ENCODE measurements at places on chromosomes 7 and 10.

- DNase-seq = no peak
Observed at GRCh38 chr7:104288137-104288536, 40.3 kb upstream of the LHFPL3 start.

DNA sequence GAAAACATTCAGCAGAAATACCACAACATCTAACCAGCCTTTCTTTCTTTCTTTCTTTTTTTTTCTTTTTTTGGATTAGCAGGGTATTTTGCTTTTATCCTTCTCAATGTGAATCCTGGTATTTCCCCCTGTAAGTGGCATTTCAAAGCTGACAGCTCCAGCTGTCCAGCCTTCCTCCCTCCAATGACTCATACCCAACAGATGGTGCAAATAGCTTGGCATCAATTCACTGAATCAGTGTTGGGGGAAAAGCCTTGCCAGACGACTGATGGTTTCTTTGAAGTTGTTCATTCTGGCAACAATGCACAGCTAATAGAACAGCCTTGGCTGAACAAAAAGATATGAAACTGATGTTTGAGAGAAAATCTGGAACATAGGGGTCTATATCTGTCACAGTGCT is 316.8 kb upstream of the STEAP1 start:
- DNase-seq = no peak

DNA sequence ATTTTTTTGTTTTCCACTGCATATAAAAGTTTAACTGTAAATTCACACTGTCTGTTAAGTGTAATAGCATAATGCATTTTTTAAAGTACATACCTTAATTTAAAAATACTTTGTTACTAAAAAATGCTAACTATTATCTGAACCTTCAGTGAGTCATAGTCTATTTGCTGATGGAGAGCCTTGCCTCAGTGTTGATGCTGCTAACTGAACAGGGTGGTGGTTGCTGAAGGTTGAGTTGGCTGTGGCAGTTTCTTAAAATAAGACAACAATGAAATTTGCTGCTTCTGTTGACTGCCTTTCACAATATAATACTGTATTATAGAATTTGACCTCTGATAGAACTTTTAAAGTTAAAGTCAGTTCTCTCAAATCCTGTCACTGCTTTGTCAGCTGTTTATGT is 72.3 kb upstream of the GATAD1 start:
- DNase-seq = no peak

DNA sequence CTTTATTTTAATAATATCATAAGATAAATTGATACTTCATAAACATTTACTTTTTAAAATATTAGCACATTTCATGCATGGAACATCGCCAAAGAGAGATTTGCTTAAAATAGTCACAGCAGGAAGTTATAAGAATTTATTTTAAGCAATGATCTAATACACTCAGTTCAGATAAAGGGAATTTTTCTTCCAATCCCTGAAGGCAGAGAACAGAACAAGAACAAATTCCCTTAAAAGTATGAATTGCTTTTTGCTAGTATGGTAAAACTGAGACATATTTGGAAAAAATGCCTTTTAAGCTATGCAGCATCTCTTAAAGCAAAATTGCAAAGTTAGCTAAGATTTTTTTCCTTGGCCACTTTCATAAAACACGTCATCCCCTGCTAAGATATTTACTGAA is 91.0 kb downstream of the SEMA3D start:
- no peak for DNase-seq

GRCh38 chr7:115340828-115341227 is 418.9 kb downstream of the MDFIC start:
- no peak for DNase-seq

- no peak for DNase-seq
Observed at GRCh38 chr7:142438923-142439515, 181.2 kb upstream of the PRSS58 start.

GRCh38 chr10:58930500-58930899 is 245.9 kb upstream of the PHYHIPL start:
- no peak for DNase-seq

GRCh38 chr10:61608255-61609033 is 54.3 kb upstream of the CABCOCO1 start:
- DNase-seq = no peak

- no peak for DNase-seq
Observed at GRCh38 chr10:127133672-127134500, 62.5 kb downstream of the INSYN2A start.

DNA sequence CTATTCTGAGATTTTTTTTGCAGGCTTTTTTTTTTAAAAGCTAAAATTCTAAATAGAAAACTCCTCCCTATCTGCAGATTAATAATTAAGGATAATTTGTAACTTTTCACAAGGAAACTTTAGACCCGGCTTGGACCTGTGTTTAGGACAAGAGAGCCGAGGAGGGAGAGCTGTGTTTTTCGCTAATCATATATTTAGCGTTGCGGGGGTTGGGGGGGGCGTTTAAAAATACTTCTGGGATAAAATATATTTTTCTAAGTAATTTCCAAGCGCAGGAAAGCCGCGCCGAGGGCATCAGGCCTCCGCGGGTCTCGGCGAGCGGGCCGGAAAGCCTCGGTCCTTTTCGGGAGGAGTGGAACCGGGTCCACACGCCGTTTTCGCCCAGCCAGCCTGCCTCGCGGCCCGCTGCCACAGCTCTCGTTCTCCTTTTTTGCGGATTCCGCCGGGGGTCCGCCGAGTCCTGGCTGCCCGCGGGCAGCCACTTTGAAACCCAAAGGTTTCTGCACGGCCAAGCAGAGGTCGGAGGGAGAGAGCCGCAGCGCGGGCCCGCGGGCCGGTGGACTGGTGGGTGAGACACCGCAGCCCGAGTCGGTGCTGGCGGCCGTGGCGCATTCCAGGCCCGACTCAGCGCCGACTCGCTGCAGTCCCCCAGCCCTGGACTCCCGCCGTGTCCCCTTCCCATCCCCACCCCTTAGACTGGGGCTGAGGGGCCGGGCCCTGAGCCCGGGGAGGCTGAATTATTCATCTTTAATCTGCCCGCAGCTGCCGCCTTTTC is 2.3 kb downstream of the PAX2 start:
- DNase-seq = no peak

- DNase-seq = no peak
Observed at GRCh38 chr7:123616223-123616622, 14.6 kb downstream of the ASB15 start.

DNA sequence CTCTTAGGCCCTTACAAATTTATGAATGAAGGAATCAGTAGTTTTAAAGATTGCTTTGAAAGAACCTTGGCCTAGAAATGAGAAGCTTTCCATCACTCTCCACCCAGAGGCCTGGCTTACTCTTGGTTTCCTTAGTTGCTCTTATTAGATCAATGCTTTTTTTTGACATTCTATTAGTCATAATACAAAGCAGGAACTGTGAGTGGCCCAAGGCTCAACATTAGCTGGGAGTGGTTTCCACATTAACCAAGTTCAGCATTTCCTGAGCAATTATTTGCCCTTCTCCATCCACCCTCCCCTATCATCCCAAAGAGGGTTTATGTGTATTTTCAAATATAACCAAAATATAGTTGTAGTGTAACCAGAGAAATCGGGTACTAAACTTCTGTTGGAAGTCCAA is 103.4 kb upstream of the FAM204A start:
- DNase-seq = no peak

DNA sequence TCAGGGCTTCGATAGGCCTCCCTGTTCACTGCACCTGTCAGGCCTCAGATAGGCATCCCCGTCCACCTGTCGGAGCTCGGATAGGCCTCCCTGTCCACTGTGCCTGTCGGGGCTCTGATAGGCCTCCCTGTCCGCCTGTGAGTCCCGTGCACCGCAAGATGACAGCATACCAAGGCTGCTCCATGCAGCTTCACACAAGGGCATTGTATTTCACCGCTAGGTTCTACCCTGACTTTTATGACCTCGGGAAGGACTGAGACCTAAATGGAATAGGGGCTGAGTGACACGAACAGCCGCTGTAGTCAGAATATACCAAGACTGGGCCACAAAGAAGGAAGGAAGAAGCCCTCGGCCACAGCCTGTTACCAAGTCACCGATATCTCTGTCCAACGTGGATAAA is 271.2 kb downstream of the DIP2C start:
- DNase-seq = no peak

DNA sequence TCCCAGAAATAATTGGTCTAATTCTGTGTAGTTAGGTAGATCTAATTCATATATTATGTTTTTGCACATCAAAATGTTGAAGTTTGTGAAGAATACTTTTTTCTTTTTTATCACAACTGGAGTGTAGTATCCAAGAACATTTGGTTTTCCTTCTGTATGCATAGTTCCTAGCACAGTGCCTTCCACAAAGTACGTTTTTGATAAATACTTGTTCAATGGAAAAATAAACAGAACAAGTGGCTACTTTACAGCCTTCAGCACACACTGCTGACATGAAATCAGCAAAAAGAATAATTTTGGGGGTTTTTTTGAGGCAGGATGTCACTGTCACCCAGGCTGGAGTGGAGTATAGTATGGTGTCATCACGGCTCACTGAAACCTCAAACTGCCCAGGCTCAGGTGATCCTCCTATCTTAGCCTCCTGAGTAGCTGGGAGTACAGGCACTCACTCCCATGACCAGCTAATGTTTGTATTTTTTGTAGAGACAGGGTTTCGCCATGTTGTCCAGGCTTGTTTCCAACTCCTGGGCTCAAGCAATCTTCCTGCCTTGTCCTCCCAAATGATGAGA is 27.9 kb downstream of the TARP start:
- no peak for DNase-seq

DNA sequence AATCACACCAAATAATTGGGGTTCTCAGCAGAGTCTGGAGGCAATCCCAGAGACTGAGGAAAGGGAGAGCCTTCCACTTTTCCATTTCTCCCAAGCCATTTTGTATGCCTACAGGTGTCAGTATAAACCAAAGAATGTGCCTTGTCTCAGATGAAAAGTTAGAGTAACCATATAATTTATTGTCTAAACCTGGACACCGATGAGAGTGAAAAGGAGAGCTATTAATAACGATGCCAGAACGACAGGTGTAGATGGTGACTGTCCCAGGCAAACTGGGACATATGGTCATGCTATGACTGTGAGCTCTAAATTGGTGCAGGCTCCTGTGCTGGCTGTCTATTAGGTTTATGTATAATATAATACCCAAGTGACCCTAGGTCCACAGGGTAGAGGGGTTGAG is 219.6 kb downstream of the ARHGAP12 start:
- no peak for DNase-seq

GRCh38 chr7:24769014-24769830 is 12.0 kb upstream of the GSDME start:
- no peak for DNase-seq

- DNase-seq = no peak
Observed at GRCh38 chr7:69962186-69963065, 364.2 kb downstream of the AUTS2 start.

DNA sequence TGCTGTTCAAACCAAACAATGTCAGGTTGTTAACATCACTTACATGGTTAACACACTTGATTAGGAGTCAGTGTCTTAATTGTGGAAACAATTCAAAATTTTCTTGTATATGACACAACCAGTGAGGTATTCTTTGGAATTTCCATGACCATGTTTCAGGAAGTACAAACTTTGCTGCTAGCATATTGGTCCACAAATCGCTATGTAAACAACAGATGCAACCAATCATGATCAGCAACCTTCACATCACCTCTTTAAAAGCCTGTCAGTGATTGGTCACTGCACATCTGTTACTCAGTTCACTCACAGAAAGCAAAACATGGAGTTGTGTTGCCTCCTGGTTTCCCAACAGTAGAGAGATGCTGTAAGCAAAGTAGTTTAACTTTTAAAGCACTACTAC is 108.9 kb upstream of the FAM3C start:
- DNase-seq = no peak

DNA sequence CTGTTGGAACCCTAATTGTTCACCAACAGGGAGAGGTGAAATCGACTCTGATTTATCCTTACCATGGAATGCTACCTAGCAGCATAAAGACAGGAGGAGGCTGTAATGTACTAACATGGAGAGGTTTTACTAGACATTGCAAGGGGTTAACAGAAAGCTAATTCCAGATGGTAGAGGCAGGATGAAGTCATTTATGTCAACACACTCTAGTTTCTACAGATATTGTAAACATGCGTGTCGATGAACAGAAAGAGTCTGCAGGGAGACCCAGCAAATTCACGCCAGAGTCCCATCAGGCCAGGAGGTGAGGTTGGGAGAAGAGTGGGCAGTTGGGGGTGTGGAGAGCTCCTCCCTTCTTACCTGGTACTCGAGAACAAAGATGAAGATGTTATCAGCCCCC is 7.0 kb downstream of the NPC1L1 start:
- no peak for DNase-seq

DNA sequence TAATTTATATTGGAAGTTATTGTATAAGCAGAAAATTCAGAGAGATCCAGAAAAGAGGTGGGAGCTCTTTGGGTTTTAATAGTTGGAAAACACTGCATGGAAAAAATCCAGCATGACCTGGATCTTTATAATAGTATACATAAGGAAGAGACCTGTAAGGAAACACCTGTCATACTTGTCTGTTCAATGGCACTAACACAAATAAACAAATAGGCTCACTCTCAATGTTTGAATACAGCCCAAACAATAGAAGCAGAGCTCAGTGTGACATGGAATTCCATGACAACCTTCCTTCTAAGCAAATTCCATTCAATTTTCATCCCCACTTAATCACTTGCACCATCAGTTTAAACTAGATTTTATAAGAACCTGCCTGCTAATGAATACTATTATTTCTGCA is 31.7 kb downstream of the CISD1 start:
- DNase-seq = no peak

DNA sequence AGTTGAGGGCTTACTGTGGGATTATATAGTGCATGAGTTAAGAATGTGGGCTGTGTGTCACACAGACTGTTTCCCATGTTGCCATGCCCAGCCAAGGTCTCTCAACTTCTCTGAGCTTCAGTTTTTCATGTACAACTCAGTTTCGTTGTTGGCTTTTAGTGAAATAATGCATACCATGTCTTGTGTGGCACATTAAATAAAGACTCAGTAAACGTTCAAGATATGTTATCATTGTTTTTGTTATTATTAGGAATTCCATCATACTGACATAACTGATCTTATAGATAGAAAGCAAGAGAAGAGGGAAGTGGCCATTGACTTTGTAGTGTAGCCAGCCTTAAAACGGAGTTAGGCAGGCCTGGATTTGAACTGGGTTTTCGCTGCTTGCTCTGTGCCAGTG is 2.9 kb downstream of the CDK14 start:
- DNase-seq = no peak
